Neuronal stem cell (in vitro differentiated cells): ENCODE measurements at places on chromosomes 5 and 9.

- DNase-seq, result no peak
These were observed 149.6 kb downstream of the HTR1A start for GRCh38 chr5:63812693-63813092.

DNA sequence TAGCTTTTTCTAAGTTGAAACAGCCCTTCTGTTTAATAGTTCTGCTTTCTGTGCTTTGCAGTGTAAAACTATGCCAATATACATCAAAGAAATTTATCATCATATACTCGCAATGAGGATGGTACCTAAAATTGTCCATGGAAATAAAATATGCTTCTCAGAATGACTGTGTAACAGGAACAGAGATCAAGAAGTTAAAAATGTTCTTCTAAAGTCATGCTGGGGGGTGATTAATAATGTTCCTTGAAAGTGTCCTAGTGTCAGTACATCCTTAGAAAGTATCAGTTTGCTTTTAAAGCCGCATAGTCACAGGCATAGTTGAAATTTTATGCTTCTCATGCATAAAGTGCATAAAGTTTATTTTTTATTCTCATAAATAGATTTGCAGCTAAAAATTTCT, 4.0 kb upstream of the LRRC70 start:
- no peak for DNase-seq

DNA sequence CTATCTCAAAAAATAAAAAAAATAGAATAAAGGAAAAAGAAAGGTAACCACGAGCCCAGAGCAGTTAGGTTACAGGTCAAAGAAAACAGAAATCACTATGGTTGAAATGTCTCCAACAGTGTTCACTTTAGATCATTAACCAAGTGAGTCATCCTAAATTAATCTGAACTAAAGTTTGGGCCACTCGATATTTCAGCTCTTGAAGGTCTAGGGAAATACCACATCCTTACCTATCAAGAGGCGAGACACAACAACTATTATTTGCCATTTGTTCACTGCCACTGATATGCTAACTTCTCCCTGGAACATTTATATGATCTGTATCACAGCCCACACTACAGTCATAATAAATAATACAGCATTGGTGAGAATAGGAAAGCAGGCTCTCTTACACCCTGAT, 111.3 kb upstream of the NR5A1 start:
- DNase-seq, result no peak

- no peak for DNase-seq
These were observed 102.3 kb upstream of the CDKN2B start for GRCh38 chr9:22111176-22111953.

DNA sequence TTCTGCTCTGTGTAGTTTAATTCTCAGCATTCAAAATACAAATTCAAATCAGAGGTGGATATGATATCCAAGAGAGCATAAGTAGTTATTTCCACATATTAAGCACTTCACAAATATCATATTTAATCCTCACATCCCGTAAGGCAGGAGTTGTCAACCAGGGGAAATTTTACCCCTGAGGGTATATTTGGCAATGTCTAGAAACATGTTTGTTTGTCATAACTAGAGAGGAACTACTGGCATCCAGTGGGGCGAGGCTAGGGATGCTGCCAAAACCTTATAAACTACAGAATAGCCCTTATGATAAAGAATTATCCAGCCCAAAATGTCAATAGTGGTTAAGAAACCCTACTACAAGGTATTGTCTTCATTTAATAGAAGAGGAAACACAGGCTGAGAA, 619.4 kb downstream of the SLCO4C1 start:
- DNase-seq, result no peak

GRCh38 chr5:35371951-35372426, 141.7 kb upstream of the PRLR start:
- no peak for DNase-seq

DNA sequence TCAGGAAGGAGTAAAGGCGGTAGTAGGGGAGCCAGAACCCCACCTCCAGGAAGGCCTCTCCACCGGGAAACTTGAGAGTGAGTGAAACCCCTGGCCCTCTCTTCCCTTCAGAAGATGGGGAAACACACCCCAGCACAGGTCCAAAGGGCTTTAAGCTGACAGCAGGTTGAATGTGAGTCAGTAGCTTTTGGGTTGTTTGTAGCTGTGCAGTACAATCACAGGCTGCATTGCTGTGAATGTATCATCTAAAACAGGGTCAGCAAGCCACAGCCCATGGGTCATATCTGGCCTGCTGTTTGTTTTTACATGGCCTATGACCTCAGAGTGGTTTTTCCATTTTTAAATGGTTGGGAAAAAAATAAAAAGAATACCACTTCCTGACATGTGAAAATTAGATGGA, 10.0 kb downstream of the OTULINL start:
- no peak for DNase-seq

GRCh38 chr5:163373436-163374084, 63.8 kb upstream of the CCNG1 start:
- DNase-seq, result no peak

- DNase-seq, result no peak
These were observed 180.8 kb downstream of the ACTL7B start for GRCh38 chr9:108674766-108675530.

- DNase-seq, result no peak
These were observed 58.0 kb downstream of the GRAMD2B start for GRCh38 chr5:126481243-126481642.

DNA sequence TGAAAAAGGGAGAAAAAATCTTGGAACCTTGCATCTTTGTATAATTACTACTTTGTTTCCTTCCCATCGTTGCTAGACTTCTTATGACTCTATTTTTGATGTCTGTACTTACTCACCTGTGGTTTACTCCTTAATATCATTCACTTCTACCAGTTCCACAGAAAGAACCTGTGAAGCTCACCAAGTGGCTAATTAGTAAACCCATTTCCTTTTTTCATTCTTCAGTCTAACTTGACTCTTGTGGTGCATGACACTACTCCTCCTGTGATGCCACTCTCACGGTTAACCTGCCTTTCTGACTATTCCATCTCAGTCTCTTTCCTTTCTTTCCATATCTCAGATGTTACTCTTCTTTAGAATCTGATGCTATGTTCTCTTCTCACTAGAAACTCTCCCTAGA, 14.6 kb downstream of the RECK start:
- DNase-seq, result no peak

GRCh38 chr9:72474676-72475075, 46.7 kb upstream of the TMC1 start:
- no peak for DNase-seq

GRCh38 chr9:68999393-69000105, 14.4 kb downstream of the PRKACG start:
- DNase-seq, result peak; percentile 52

DNA sequence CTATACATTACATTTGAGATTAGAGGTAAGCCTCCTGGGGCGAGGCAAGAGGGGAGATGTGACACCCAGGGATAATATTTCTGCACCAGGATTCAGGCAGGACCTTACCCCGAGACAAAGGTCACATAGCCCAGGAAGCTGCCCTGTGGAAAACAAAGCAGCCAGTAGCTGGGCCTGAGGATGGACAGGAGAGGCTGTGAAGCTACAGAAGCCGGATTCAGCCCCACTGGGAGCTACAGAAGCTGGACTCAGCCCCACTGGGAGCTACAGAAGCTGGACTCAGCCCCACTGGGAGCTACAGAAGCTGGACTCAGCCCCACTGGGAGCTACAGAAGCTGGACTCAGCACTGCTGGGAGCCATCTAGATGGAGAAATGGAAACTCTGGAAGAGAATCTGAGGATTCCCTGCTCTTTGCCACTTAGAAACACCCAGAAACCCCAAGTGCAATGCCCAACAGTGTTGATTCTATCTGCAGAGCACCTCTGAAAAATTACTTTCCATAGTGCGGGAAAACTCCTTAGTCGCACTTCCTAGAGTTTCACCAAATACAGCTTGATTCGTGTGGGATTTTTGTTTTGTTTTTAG, 46.5 kb upstream of the ZFR start:
- DNase-seq, result no peak

- no peak for DNase-seq
These were observed 103.1 kb downstream of the KCNIP1 start for GRCh38 chr5:170606941-170607340.

DNA sequence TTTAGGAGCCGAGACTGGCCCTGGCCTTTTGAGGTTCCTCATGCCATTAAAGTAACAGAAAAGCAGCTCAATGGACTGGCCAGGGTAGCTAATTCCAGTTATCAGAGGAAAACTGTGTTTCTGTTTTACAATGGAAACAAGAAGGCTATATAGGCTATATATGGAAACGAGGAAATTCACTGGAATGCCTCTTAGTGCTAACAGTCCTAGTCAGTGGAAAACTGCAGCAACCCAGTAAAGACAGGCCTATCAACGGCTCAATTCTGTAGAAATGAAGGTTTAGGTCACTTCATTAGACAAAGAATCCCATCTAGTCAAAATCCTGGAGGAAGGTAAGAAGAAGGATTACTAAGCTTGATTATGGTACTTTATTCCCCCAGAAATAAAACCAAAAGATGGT, 3.2 kb upstream of the TICAM2 start:
- no peak for DNase-seq
